Fibroblast of the aortic adventitia (primary cell): ENCODE measurements at places on chromosomes 7 and 10. TPM values are rescaled to one million over a fixed set of nuclear protein-coding genes. Genes with fewer than 3 reads are reported as not detected.

Gene DNAJC12
- 1.1 and 14.9 TPM in 2 replicates for total RNA-seq

Gene FAM237B
- total RNA-seq = not detected in 2 replicates

Gene ADK
- 26.7 and 96.8 TPM in 2 replicates for total RNA-seq

Gene SMO
- 4.2 and 24.1 TPM in 2 replicates for total RNA-seq

Gene SYPL1
- total RNA-seq = 69.5 and 72.2 TPM in 2 replicates

Gene GPC2
- total RNA-seq = 1.2 and 4.5 TPM in 2 replicates

Gene NUDCD3
- total RNA-seq = 47.1 and 122 TPM in 2 replicates

Gene DLX6
- not detected in 2 replicates for total RNA-seq

Gene MMRN2
- total RNA-seq = 5.1 and 5.4 TPM in 2 replicates

Gene PPP1R3C
- 41.1 and 92.6 TPM in 2 replicates for total RNA-seq

Gene VENTX
- not detected in 2 replicates for total RNA-seq

Gene UCN3
- total RNA-seq = not detected in 2 replicates

Gene NUB1
- total RNA-seq = 46.5 and 193 TPM in 2 replicates

Gene OPALIN
- total RNA-seq = not detected in 2 replicates

Gene AKR1E2
- total RNA-seq = 1.3 and 4.6 TPM in 2 replicates

Gene TES
- 39.2 and 61.3 TPM in 2 replicates for total RNA-seq

Gene RNF133
- total RNA-seq = 0.54 and 2.0 TPM in 2 replicates

Gene PITX3
- total RNA-seq = not detected in 2 replicates

Gene NDUFB8
- 98.9 and 134 TPM in 2 replicates for total RNA-seq

Gene PPP1R17
- not detected in 2 replicates for total RNA-seq

Gene HTR7
- 0.25 and 4.6 TPM in 2 replicates for total RNA-seq

Gene ZNF727
- total RNA-seq = 0.57 TPM in 1 of 2 replicates, not detected in the other

Gene DDX50
- 52.6 and 70.1 TPM in 2 replicates for total RNA-seq

Gene EPO
- total RNA-seq = not detected in 2 replicates

Gene SLC16A9
- 0.25 and 1.5 TPM in 2 replicates for total RNA-seq

Gene SVIL
- 97.7 and 309 TPM in 2 replicates for total RNA-seq

Gene AGAP6
- total RNA-seq = 2.2 and 3.8 TPM in 2 replicates

Gene PALD1
- 0.16 and 0.18 TPM in 2 replicates for total RNA-seq

Gene CDH23
- 0.25 and 0.27 TPM in 2 replicates for total RNA-seq

Gene NPY4R
- total RNA-seq = not detected in 2 replicates

Gene PRPS1L1
- total RNA-seq = not detected in 2 replicates

Gene MYH16
- not detected in 2 replicates for total RNA-seq

Gene LAMB4
- total RNA-seq = 0.08 and 0.45 TPM in 2 replicates

Gene ZC3HAV1L
- 11.9 and 36.6 TPM in 2 replicates for total RNA-seq

Gene MXI1
- total RNA-seq = 20.3 and 32.7 TPM in 2 replicates

Gene CTAGE4
- 1.7 and 2.9 TPM in 2 replicates for total RNA-seq

Gene GPR146
- total RNA-seq = 1.2 and 1.6 TPM in 2 replicates

Gene TFEC
- 0.16 and 0.36 TPM in 2 replicates for total RNA-seq

Gene ADAM22
- 1.3 and 2.4 TPM in 2 replicates for total RNA-seq

Gene PBLD
- total RNA-seq = 6.6 and 10.8 TPM in 2 replicates

Gene AGBL3
- total RNA-seq = 0.41 and 2.9 TPM in 2 replicates

Gene ZPBP
- total RNA-seq = not detected in 2 replicates

Gene RALA
- 42.7 and 61.5 TPM in 2 replicates for total RNA-seq

Gene CFAP43
- 0.36 and 0.41 TPM in 2 replicates for total RNA-seq

Gene ZNF746
- total RNA-seq = 13.2 and 16.0 TPM in 2 replicates

Gene ZDHHC16
- total RNA-seq = 24.9 and 45.5 TPM in 2 replicates

Gene C10orf53
- total RNA-seq = not detected in 2 replicates

Gene SLC26A3
- total RNA-seq = not detected in 2 replicates

Gene OPTN
- total RNA-seq = 107 and 157 TPM in 2 replicates

Gene COL28A1
- total RNA-seq = 0.09 TPM in 1 of 2 replicates, not detected in the other

Gene GBX1
- not detected in 2 replicates for total RNA-seq

Gene TMEM26
- total RNA-seq = 5.7 and 20.5 TPM in 2 replicates

Gene STEAP1
- total RNA-seq = 23.5 and 83.4 TPM in 2 replicates
